ENCODE measurements at places on chromosomes 5 and 9. TPM values are rescaled to one million over a fixed set of nuclear protein-coding genes. Genes with fewer than 3 reads are reported as not detected.

Gene KLHL3
- 3.1 TPM for total RNA-seq

Gene LHFPL2
- total RNA-seq, result 0.18 TPM

DNA sequence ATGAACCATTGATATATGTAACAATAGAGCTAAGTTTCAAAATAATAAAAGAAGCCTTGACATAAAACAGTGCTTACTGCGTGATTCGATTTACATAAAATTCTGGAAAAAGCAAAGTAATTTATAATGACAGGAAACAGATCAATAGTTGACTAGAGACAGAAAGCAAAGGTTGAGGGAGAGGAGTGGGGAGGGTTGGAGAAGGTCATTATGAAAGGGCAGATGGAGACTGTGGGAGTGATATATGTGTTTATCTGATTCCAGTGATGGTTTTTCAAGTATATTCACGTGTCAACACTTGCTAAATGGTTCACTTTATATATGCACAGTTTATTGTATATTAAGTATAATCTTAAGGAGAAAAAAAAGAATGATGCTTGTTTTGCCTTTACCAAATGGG lies 1885.7 kb upstream of the NUDT12 start:
- no peak for DNase-seq

DNA sequence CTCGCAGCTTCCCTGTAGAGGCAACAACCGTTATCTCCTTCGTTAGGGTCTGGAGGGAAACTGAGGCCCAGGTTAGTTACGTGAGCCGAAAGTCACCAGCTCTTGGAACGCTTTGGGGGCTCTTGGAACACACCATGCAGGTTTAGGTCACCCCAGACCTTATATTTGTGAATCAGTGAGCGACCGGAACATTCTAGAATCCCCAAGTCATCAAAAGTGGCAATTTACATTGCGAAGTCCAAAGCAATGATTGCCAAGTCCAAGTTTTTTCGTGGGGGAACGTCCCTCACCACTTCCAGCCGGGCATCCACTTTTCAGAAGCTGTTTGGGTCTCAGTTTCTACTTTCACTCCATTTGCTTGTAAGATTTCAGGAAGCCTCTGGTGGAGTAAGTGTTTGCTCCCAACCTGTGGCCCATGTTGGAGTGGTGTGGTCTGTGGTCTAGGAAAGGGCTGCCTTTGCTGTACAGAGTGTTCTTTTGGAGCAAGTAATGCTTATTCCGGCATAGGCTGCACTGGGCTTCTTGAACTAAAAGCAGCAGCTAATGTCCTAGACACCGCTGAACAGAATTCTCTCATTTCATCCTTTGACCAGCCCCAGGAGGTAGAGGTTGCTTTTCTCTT lies 32.8 kb upstream of the SPRY4 start:
- no peak for DNase-seq

DNA sequence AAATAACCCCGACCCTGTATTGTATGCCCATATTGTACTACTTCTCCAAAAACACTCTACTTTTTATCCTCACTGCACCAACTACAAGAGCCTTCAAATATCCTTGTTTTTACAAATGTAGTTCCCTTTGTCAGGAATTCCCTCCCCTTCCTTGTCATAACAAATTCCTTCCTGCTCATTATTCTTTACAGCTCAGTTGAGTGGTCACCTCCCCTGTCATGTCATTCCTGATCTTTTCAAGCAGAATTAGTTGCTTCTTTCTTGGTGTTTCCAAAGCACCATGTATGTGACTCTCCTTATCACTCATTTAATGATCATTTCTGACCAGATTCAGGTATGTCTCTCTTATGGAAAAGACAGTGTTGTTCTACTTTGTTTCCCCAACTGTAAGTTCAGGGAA lies 194.2 kb upstream of the SMC2 start:
- no peak for DNase-seq

All from activated naive CD4-positive, alpha-beta T cell treated with anti-CD3 and anti-CD28 coated beads, Interleukin-2, amount 50 U/mL, for 72 hours (primary cell).